ENCODE measurements at places on chromosomes 4 and X.

GRCh38 chr4:168524006-168524405 lies 27.2 kb downstream of the PALLD start:
- no peak for DNase-seq

GRCh38 chr4:9996319-9997110 lies 24.8 kb downstream of the SLC2A9 start:
- no peak for DNase-seq

DNA sequence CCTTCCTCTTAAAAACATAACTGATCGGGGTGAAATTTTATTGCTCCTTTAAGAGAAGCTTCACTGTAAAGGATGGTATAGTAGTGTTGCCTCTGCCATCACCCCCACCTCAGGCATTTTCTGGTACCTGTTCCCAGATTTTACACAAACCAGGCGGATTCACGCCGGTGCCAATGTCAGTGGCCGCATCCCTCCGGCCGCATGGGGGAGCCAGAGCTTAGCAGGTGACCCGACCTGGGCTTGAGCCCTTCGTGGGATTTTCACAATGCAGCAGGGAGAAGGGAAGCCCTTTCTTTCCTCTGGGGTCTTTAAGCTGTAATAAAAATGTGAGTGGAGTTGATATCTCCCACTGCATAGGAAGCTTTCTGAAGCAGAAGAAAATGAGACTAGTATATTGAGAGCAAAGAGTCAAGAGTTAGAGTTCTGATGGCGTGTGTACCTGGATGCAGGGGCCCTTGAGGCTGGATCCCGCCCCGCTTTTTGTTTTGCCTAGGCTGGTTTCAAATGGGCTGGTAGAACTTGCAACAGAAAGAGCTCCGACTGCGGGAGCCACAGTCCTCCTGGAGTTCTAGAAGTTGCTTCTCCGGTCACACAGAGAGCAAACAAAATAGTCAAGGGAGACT lies 59.4 kb downstream of the POLR2B start:
- peak; percentile 93 for DNase-seq

- peak; percentile 43 for DNase-seq
Measured at GRCh38 chrX:17374619-17375366, at the start of gene NHS. NHS (plus strand) TSS chrX:17375200; CDS start chrX:17375758, 558 bp downstream.

- no peak for DNase-seq
Measured at GRCh38 chr4:66340286-66340893, 670.1 kb upstream of the EPHA5 start.

- DNase-seq, result no peak
Measured at GRCh38 chr4:56425518-56425917, 9.9 kb downstream of the PPAT start.

- DNase-seq, result no peak
Measured at GRCh38 chr4:99395595-99396364, 39.4 kb downstream of the ADH7 start.

DNA sequence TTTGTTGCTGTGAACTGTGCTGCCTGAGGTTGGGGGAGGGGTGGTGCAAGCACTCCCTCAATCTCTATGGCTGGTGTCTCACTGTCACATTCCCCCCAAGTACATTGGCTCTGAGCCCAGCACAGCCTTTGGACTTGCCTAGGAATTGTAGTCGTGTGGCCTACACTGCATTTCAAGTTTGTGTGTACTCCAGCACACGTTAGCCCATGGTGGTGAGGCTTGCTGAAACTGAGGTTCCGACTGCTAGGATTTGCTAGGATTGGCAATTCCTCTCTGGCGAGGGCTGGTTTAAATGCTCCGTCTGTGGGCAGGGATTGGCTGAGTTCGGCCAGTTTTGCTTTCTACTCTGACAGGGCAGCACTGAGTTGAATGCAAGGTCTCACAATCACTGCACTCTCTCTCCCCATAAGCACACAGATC lies 121.7 kb upstream of the CXXC4 start:
- no peak for DNase-seq

DNA sequence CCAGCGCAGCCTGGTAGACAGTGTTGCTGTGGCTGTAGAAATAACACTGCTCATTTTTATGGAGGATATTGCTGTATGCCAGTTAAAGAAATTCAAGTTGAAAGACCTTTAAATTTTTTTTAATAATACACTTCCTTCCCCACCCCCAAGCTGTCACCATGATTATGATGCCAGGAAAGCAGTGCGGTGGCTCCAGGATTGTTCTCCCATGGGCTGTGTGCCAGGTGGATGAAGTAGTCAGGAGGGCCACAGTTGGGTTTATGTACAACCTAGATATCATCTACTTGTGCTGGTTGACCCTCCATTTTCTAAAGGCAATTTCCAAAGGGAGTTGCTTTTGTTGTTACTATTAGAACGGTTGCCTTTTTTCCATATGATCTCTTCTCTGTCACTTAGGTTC lies 136.6 kb downstream of the AFF1 start:
- DNase-seq, result no peak

DNA sequence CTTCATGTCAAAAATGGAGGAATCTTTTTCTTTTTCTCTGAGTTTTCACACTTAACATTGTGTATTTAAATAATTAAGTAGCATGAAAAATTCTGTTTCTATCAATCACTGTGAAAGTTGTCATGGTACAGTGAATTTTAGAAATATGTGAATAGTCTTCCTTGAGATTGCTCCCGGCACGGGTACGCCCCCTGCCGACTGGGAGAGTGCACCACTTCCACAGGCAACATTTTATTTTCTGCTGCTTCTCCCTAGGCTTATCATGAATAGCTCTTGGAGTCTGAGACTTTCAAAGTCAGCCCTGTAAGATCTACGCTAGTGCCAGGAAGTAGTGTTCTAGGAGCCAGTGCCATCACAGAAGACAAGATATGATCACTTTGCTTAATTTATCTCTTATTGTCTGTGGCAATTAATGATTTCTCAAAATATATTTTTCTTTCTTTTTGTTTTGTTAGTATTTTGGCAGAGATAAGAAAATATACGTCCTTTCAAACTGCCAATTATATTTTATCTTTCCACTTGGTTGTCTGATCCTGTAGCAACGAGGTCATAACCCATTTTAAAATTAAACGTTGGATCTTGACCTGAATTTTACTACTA lies 763.8 kb upstream of the AADAT start:
- peak; percentile 27 for DNase-seq

All from H1 (cell line).